Mesenchymal stem cell (in vitro differentiated cells and primary cell): ENCODE measurements at places on chromosomes 6 and 20.

- DNase-seq = no peak
Observed at GRCh38 chr6:106466211-106466610, 105.7 kb downstream of the CRYBG1 start.

GRCh38 chr6:158452191-158452590 lies 107.7 kb upstream of the TMEM181 start:
- no peak for DNase-seq

GRCh38 chr20:14235355-14235754 lies 102.1 kb downstream of the FLRT3 start:
- peak; percentile 17 for DNase-seq

DNA sequence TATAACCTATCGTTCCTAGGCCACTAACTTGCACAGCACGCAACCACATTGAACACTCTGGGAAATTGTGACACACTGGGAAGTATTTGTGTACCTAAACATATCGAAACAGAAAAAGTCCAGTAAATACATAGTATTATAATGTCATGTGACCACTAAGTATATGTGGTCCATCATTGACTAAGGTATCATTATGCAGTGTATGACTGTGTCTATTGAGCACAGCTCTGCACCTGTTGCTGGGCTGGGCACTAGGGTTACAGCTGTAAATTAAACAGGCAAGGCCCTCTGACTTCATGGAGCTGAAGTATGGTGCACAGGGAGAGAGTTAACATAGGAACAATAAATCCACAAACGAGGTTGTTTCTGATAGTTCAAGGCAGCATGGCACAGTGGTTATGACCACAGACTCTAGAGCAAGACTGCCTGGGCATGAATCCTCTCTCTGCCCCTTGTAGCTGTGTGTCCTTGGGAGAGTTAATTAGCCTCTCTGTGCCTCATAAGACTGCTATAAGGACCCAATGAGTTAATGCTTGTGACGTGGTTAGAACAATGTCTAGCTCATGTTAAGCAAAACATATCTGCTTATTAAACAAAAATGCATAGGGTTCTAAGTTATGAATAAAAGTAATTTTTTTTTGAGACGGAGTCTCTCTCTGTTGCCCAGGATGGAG lies 10.6 kb downstream of the BCAS1 start:
- no peak for DNase-seq

DNA sequence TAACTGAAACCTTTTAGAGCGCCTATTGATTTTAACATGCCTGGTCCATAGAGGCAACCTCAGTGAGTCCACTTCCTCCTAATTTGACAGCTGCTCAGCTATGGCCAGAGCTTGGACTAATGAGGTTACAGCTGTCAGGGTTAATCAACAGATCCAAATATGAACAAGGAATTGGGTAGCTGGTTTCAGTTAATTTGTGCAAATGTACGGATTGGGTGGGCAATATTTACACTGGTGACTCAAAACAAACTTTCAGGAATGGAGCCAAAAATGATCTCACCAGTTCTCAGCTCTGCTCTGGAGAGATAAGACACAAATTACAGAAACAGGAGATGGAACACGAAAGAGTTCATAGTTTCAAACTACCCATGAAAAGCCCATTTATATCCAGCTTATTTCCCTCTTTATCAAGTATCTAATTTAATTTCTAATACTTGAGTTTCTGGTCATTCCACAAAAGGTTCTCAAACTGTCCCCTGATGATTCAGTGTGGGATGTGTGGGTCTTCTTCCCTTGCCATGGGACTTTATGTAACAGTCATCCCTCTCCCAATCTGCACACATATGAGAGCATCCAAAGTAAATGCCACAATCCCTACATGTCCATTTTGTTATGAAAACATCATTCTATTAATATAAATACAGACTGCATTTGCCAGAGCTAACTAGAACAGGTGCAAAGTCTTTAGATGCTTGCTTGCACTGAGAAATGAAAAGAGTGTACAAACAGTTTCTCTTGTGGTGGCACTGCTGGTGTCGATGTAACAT lies 149.9 kb downstream of the RPS12 start:
- peak; percentile 58 for DNase-seq

- no peak for DNase-seq
Observed at GRCh38 chr20:47421076-47421475, 64.6 kb upstream of the ZMYND8 start.

DNA sequence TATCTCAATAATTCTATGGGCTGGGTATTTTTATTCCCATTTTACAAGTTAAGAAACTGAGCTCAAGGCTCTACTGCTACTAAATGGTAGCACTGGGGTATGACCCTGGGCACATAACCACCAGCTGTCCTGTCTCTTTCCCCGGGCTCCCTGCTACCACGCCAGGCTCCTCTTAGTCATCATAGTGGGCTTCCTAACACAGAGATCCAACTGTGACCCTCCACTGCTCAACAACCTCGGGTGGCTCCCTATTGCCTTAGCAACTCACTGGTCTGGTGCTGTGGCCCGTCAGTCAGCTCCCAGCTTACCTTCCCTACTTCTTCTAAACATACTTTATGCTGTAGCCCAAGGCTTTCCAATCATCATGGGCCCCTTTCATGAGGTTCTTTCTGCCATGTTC lies 4.5 kb downstream of the KIAA1755 start:
- DNase-seq = no peak

GRCh38 chr6:27145731-27146455 lies 101.6 kb upstream of the PRSS16 start:
- peak; percentile 93 for DNase-seq

GRCh38 chr6:157235600-157236039 lies 87.7 kb downstream of the TMEM242 start:
- peak; percentile 60 for DNase-seq

DNA sequence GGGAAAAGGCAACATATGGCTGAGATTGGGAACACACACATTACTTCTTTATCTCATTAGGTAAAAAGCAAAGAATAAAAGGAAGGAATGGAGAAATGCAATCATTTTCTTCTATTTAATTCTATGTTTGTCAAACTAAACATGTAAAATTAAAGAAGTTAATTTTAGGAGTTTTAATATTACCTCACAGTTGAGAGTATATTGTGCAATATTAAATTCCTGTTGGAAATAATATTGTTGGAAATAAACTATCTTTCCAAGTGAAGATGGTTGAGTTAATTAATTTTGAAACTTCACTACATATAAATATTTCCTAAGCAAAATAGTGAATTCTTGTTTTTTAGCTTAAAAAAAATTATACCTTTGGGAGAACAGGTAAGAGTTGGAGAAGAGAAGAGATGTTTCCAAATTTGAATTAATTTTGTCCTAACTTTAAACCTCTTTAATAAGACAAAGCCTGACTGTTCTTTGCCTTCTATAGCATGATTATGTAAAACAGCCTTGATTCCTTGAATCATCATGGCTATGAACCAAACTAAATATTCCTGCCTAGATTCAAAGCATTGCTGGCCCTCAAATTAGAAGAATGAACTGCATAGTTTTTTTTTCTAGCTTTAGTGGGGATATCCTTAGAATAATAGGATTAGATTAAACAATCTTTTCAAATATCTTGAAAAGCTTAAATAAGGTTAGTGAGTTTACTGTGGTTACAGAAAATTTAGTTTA lies 1349.1 kb upstream of the ADGRB3 start:
- DNase-seq = no peak

DNA sequence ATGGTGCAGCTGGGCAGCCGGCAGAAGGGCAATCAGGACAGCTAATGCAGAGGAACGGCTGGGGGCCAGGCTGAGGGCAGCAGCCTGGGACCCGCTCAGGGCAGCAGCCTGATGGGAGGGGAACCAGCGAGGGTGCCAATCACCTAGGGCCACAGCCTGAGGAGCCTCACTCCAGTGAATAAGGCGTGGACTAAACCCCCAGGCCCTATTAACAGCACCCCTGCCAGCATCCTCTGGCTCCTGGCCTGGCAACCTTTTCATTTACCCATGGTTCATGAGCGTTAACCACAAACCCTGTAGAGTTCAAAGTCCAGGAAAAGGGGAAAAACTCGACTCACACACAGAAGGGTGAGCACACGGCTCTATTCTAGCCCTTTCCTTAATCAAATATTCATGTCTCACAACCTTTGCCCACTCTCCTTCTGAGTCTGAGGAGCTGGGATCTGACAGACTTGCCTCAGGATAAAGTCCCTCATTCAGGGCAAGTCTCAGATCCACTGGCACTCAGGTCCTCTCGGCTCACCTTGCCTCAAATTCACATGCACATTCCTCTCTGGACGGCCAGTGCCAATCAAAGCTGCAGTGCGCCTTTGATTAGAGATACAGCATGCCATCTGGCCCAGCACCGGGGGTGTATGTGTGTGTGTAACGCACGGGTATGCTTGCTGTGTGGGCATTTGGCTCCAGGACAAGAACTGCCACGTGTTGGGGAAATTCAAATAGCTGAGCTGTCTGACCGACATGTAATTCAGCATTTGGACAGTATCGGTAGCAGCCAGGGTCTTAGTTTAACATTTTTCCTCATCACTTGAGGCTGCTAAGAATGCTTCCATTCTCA lies 86.9 kb upstream of the TRAF3IP2 start:
- DNase-seq = no peak

DNA sequence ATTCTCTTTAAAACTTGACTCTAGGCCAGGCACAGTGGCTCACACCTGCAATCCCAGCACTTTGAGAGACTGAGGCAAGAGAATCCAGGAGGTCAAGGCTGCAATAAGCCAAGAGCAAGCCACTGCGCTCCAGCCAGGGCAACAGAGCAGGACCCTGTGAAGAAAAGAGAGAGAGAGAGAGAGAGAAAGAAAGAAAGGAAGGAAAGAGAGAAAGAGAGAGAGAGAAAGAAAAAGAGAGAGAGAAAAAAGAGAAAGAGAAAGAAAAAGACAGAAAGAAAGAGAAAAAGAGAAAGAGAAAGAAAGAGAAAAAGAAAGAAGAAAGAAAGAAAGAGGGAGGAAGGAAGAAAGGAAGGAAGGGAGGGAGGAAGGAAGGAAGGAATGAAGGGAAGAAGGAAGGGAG lies 76.7 kb downstream of the RIN2 start:
- DNase-seq = no peak

DNA sequence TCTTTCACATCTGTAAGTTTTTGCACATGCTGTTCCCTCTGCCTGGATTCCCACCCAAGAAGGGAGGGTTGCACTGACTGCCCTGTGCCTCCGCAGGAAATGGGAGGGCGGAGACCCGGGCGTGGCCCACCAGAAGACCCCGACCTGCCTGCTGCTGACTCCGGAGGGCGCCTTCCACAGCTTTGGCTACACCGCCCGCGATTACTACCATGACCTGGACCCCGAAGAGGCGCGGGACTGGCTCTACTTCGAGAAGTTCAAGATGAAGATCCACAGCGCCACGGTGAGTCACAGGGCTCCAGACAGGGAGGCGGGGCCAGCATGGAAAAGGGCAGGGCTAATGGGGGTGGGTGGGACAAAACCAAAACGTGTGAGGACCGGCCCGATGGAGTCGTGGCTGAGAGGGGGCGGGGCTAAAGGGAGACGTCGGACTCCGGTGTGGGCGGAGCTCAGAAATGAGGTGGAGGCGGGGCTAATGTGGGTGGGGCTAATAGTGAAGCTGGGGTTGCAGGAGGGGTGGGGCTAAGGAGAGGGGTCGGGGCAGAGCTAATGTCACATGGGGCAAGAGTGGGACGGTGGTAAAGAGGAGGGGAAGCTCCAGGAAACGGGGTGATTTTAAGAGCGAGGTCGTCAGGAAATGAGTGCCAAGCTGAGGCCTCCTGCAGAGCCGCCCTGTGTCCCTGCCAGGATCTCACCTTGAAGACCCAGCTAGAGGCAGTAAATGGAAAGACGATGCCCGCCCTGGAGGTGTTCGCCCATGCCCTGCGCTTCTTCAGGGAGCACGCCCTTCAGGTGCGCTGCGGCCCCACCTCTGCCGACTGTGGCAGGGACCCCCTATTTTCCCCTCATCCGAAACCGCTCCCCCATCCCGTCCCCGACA lies 12.6 kb downstream of the HSPA12B start:
- DNase-seq = peak; percentile 81

- DNase-seq = peak; percentile 76
Observed at GRCh38 chr6:144265390-144265789, 19.7 kb upstream of the UTRN start.

- peak; percentile 65 for DNase-seq
Observed at GRCh38 chr6:127457456-127458064, 1.6 kb downstream of the KIAA0408 start.

GRCh38 chr6:38588631-38589366 lies 50.9 kb downstream of the BTBD9 start:
- DNase-seq = peak; percentile 65

DNA sequence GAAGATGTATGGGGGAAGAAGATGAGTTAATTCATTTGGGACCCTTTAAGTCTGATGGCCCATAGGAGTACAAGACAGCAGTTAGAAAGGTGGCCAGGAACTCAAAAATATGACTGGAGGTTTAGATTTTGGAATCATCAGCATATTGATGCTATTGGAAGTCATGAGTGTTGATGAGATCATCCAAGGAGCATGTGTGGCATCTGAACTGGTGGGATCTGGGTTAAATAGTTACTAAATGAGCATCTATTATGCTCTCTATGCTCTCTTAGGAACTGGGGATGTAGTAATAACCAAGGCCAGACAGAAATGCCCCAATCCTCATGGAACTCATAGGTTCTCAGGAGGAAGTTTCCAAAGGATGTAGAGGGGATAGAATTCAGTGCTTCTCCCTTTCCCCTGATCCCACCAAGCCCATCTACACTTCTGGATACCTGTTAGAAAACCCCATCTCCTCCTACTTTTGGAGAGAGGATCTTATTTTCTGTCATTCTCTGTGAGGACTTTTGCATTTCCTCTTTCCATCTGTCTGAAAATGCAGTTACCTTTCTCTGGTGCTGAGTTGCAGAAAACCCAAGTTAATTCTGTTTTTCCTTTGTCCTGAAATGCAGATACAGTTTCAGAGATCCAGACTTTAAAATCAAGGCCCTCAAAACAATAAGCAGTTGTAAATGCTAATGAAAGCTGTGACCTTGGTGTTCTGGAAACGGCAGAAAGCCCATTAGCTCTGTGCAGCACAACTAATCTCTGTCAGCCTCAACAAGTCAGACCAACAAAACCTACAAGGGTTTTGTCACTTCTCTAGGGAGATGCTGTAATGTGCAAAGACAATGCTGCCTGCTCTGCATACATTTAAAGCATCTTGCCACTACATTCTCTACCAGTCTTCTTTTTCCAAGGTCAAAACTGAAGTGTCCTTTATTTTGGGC lies 65.8 kb downstream of the TBC1D7 start:
- no peak for DNase-seq

DNA sequence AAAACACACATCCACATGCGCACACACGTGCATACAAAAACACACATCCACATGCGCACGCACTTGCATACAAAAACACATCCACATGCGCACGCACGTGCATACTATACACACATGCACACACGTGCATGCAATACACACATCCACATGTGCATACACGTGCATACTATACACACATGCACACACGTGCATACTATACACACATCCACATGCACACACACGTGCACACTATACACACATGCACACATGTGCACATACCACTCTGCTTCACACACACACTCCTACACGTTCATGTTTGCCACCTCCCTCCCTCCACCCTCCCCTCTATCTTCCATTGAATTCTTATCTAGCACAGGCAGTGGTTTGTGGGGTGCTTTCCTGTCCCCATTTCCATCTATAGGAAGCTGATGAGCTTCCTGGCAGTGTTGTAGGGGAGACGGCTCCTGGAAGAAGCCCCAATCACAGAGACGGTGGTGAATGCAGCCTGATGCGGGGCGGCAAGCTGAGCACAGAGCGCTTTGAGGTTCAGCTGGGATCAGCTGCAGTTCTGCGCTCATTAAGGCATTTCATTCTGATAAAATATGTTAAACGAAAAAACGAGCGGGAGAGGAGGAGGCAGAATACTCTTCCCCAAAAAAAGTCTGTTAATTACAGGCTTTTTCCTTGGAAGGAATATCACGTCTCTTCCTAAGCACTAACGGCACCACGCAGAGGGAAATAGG lies 287.7 kb downstream of the TAF4 start:
- no peak for DNase-seq
